ENCODE measurements at places on chromosomes 1 and 21. TPM values are rescaled to one million over a fixed set of nuclear protein-coding genes. Genes with fewer than 3 reads are reported as not detected.

RGL1 gene
- total RNA-seq, result 54.2 TPM

LCE2C gene
- not detected for total RNA-seq

RNU11 gene
- not detected for total RNA-seq

DNAJC6 gene
- total RNA-seq, result 6.7 TPM

AMY1A gene
- not detected for total RNA-seq

EPHA10 gene
- total RNA-seq, result 0.12 TPM

SYTL1 gene
- 8.7 TPM for total RNA-seq

CNIH4 gene
- 34.6 TPM for total RNA-seq

PHTF1 gene
- 22.7 TPM for total RNA-seq

LCE3D gene
- total RNA-seq, result not detected

UBE2J2 gene
- total RNA-seq, result 49.3 TPM

ITLN2 gene
- not detected for total RNA-seq

RGS8 gene
- not detected for total RNA-seq

FAM151A gene
- total RNA-seq, result 9.3 TPM

HMGCS2 gene
- 36.5 TPM for total RNA-seq

SLC26A9 gene
- total RNA-seq, result 0.29 TPM

LCE1B gene
- not detected for total RNA-seq

RPS6KC1 gene
- total RNA-seq, result 32.4 TPM

PRAMEF2 gene
- not detected for total RNA-seq

PTGER3 gene
- total RNA-seq, result 146 TPM

ABCA4 gene
- total RNA-seq, result 10.8 TPM

BSND gene
- total RNA-seq, result 3.7 TPM

REN gene
- total RNA-seq, result 193 TPM

KRTAP12-3 gene
- not detected for total RNA-seq

KPRP gene
- not detected for total RNA-seq

TEX38 gene
- not detected for total RNA-seq

MYCL gene
- total RNA-seq, result 10.7 TPM

GUCA2A gene
- not detected for total RNA-seq

DENND2D gene
- 17.2 TPM for total RNA-seq

AMY1B gene
- total RNA-seq, result not detected

OR2L3 gene
- total RNA-seq, result not detected

FCGR2B gene
- total RNA-seq, result 5.3 TPM

TNFRSF25 gene
- 19.4 TPM for total RNA-seq

NCMAP gene
- total RNA-seq, result 0.47 TPM

SLAMF1 gene
- total RNA-seq, result 0.64 TPM

KCNA3 gene
- total RNA-seq, result 1.8 TPM

SLC19A2 gene
- total RNA-seq, result 26.4 TPM

IGSF9 gene
- total RNA-seq, result 5.8 TPM

BGLAP gene
- total RNA-seq, result 2.1 TPM

IL10RB gene
- total RNA-seq, result 22.9 TPM

SPRR3 gene
- 0.58 TPM for total RNA-seq

ALDH9A1 gene
- 69.9 TPM for total RNA-seq

EPHA2 gene
- 32.3 TPM for total RNA-seq

IL20 gene
- not detected for total RNA-seq

GPR25 gene
- total RNA-seq, result not detected
